ENCODE measurements at places on chromosomes 2 and 18.
A peak's percentile ranks its signal among the peaks of the same experiment; 100 is the strongest.

GRCh38 chr2:134148843-134149472, 104.9 kb upstream of the MGAT5 start:
- no peak for DNase-seq

GRCh38 chr2:118148133-118148532, 59.9 kb downstream of the INSIG2 start:
- no peak for DNase-seq

GRCh38 chr2:180411661-180412060, 404.6 kb upstream of the CWC22 start:
- no peak for DNase-seq

- no peak for DNase-seq
These were observed 416.6 kb downstream of the RAD51AP2 start for GRCh38 chr2:17101596-17101995.

DNA sequence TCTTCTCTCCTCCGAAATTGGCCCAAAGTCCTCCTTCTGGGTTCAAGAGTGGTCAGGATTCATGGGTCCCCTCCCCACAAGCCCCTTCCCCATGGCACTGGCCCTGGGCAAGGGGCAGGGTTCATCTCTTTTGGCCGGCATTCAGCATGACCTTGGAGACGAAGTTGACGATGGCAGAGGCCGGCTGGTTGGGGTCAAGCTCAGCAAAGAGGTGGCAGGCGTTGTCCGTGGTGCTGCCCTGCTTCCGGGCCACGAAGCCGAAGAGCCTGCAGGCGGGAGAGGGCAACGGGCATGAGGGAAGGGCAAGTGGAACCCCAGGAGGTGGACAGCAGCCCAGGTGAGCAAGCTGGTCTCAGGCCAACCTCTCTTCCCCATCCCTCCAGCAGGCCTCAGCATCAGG, 198.5 kb downstream of the TNS1 start:
- peak; percentile 47 for DNase-seq

- DNase-seq = no peak
These were observed 173.3 kb downstream of the TWIST2 start for GRCh38 chr2:239021224-239021623.

DNA sequence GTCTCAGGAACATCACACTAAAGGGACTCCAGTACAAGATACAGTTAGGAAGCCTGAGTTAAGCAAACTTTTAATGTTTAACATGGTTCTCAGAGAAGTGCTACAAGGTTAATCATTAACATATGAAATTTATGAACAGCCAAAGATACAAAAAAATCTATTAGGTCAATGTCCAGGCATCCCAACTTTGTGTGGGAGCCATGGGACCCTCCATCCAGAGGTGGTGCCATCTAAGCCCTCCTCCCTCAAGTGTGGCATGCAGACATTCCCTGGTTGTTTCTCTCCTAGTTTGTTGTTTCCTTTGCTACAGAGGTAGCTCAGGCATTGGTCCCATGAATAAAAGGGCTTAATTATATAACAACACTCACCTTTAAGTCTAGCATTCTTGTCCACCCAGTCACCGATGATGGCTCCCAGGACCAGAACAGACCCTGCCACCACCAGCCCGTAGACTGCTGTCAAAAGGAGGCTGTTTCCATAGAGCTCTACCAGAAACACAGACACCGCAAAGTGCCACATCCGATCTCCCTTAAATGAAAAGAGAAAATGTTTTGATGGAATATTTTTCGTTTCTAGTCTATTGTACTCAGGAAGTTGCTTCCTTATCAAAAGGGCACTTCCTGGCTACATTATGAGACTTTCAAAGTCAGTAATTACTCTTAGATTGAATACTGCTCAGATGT, 5.7 kb downstream of the SLC40A1 start:
- no peak for DNase-seq

DNA sequence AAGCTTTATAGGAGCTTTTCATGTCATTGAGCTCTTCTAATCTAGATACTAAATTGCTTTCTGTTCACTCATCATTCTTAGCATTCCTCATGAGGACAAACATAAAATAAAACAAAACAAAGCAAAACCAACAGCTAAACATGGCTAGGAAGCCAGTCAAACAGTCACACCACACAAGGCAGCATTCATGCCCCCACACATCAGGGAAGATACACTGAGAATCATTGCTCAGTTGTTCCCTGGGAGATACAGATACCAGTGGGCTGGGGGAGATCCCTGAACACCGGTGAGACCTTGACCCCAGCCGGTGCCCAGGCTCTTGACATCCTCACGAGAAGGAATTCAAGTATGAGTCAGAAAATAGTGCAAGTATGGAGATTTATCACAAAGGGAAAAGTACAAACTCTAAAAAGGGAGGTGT, 177.9 kb upstream of the ARL4C start:
- no peak for DNase-seq

- no peak for DNase-seq
These were observed 306.0 kb downstream of the CLIP4 start for GRCh38 chr2:29420999-29421782.

GRCh38 chr2:147558620-147559019, 286.2 kb upstream of the ACVR2A start:
- no peak for DNase-seq

GRCh38 chr2:227308784-227309183, 16.3 kb upstream of the MFF start:
- DNase-seq = no peak

- DNase-seq = peak; percentile 69
These were observed at the start of gene ACADL for GRCh38 chr2:210224941-210225672. ACADL (minus strand) TSS chr2:210225447; CDS start chr2:210225263, 184 bp downstream.

GRCh38 chr18:80106482-80107051, 2.5 kb upstream of the ADNP2 start:
- no peak for DNase-seq

- DNase-seq = no peak
These were observed 737.6 kb downstream of the LRP1B start for GRCh38 chr2:141393214-141393545.

DNA sequence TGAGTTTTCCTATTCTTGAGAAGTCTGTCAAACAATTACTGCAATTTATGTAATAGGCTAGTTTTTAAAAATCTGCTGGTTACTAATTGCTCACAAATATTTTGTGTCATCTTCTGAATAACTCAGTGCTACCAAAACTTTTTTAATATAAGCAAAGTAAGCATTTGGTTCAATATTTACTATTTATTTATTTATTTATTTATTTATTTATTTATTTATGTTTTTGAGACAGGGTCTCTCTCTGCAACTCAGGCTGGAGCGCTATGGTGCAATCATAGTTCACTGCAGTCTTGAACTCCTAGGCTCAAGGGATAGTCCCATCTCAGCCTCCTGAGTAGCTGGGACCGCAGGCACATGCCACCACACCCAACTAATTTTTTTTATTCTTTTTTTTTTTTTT, 60.4 kb upstream of the CDH20 start:
- no peak for DNase-seq

DNA sequence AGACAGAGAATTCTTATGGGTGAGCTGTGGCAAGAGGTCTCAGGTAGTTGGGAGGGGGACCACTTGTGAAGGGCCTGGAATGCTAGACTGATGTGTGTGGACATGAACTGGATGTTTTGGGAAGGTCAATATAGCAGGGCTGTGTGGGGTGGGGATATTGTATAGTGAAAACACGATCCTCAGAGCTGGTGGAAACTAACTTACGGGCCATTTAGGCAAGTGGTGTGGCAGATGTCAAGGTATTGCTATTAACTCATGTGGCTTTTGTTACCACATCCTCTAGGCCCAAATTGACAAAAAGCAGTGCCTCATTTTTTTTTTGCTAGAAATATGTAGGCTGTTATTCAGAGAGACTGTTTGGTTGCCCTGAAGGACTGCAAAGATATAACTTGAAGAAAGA, 8.0 kb upstream of the GALNT1 start:
- DNase-seq = no peak

GRCh38 chr2:155218292-155218924, 519.9 kb downstream of the KCNJ3 start:
- no peak for DNase-seq

DNA sequence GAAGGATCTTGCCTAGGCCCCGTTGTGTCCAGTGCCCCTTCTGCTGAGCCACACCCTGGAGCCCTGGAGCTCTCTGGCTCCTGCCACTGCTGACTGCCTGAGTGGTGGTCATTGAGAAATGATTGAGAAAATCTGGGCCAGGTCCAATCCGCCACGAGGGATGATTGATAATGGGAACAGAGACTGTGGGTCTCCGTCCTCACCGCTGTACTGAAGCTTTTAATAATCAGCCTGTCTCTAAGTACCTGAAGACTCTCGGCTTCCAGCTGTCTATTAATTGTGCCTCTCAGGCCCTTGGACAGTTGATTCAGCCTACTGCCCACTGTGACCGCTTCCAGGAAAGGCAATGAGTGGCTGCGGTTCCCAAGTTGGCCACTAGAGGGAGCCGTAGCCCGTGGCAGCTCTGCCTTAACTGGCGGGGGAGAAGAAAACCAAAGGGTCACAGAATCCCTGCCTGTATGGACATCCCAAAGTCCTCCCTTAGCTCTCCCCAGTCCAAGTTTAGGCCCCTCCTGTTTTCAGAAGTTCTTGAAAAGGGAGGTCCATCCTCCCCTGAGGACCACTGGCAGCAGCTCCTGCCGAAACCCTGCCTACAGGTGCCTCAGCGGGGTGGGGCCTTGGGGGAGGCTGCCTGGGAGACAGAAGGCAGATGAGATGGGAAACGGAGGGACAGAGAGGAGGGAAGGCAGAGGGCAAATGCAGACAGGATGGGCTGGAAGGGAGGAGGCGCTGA, 213.6 kb downstream of the TNS1 start:
- DNase-seq = peak; percentile 84

DNA sequence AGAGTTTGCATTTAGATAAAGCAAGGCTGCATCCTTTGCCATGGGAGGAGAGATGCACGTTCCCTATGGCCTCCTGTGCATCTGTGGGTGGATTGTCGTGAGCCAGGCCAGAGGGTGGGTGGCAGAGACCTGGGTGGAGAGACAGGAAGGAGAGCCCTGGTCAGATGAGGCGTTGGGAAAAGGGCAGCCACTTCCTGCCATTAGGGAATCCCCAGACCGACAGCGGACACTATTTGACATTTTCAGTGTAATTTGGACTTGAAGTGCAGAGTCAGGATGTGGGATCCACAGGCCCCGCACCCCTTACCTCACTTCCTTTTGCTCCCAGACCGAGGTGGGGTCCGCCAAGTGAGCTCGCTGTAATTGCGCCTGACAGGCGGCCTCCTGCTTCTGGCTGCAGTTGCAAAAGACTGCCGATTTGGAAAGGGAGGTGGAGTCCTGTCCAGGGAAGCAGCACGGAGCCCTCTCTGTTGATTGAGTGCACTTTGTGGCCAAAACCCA, 150.0 kb downstream of the DYSF start:
- DNase-seq = peak; percentile 53

GRCh38 chr2:69741575-69742321, at the start of gene ANXA4:
ANXA4 (plus strand) TSS chr2:69742134; CDS start chr2:69781566, 39,432 bp downstream.
- DNase-seq = peak; percentile 85

GRCh38 chr18:21747268-21747667, 6.7 kb downstream of the MIB1 start:
- DNase-seq = no peak

DNA sequence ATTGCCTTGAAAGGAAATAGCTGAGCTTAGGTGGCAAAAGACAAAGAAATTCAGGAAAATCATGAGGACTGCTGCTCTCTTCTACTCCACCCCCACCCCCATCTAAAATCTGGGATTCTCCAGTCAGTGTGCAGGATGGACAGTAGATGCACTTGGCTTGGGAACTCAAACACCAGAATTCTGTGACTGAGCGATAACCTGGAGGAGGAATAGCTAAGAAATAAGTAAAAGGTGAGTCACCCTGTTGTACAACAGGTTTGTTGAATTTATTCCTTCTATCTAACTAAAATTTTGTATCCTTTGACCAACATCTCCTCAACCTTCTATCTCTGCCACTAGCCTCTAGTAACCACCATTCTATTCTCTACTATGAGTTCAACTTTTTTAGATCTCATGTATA, 1029.9 kb upstream of the ACVR2A start:
- no peak for DNase-seq

- DNase-seq = no peak
These were observed 245.0 kb upstream of the RAB6C start for GRCh38 chr2:129734343-129735034.

- DNase-seq = no peak
These were observed 39.8 kb upstream of the TBC1D8 start for GRCh38 chr2:101190747-101191516.

DNA sequence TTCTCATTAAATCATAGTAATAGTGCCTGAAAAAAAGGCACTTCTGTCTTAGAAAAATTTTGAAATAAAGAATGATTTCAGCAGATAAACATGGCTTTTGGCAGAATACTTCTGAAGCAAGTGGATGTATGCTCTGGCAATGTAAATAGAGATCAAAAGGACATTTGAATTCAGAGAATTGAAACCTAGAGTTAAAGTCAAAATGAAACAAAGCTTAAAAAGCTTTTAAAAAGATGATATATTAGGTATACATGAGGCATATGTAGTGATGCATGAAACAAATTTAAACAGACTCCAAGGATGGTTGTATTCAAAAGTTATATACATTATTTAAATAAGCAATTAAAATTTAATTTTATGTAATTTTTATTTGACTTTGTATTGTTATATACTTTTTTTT, 1344.5 kb upstream of the TMEFF2 start:
- DNase-seq = no peak

- DNase-seq = no peak
These were observed 104.2 kb downstream of the LRP2 start for GRCh38 chr2:169258045-169258601.

- DNase-seq = no peak
These were observed 26.5 kb downstream of the RMP24 start for GRCh38 chr18:35998967-35999366.

- peak; percentile 80 for DNase-seq
These were observed 148.0 kb downstream of the HDAC4 start for GRCh38 chr2:239252801-239253200.

DNA sequence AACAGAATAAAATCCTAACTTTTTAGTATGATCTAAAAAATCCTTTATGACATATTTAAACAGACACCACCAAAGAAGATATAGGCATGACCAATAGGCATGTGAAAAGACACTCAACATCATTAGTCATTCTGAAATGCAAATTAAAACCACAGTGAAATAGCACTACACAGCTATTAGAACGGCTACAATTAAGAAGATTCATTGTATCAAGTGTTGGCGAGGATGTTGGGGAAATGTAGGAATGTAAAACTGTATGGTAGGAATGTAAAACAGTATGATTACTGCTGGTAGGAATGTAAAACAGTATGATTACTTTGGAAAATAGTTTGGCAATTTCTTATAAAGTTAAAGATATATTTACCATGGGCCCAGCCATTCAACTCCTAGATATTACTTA, 253.3 kb upstream of the TCF4 start:
- DNase-seq = no peak

DNA sequence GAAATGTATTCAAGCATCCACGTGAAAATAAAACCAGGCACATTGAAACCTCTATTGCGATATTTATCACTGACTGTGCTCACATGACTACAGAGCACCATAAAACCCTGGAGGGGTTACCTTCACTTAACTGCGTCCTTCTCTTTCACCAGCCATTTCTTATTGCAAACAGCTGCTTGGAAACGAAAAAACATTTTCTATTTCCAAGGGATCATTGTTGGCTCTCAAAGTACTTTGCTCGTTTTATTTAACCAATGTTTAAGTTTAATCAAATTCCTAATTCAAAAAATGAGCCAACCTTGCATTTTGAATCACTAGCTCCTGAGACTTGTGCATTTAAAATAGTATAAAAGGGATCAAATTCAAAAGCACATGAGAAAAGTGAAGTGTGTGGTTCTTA, 134.4 kb downstream of the OSR1 start:
- DNase-seq = no peak

GRCh38 chr2:37013315-37013641, 46.9 kb upstream of the STRN start:
- no peak for DNase-seq
